IMR-90 (cell line): ENCODE measurements at places on chromosomes 4 and X. TPM values are rescaled to one million over a fixed set of nuclear protein-coding genes. Genes with fewer than 3 reads are reported as not detected.

DNA sequence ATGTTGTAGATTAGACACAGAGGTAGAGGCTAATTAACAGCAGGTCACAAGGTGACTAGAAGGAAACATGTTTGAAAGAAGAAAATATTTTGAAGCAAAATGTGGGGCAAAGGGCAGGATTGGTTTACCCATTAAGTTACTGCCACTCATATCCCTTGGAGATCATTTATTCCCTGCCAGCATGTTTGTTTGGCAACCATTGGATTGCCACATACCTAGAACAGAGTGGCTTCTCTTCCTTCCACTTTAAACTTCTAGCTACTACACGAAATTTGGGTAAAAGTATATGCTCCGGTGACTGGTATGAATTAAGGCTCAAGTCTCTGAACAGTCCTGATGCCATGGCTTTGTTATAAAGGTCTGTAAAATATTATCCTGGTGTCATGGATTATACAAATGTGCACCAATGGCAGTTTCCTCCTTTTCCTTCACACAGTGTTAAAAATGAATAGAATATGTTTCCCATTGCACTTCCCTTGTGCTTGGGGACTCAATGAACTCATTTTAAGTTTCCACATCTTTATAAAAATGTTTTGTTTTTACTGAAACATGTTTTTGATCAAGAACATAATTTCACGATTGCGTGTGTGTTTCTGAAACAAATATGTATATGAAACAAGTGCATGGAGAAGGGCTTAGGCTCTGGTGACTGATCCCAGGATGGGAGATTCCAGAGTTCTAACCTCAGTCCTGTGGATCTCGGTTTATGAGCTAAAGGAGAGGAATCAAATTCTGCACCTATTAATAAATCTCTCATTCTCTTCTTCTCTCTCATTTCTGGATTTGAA lies 12.3 kb downstream of the BMP3 start:
- H3K36me3 ChIP-seq = no peaks in the 10 kb centered on the region
- no peak for DNase-seq
- H3K4me3 ChIP-seq = no peak overlapping the region
- no peak overlapping the region for H3K27ac ChIP-seq
- H3K27me3 ChIP-seq = peaks cover 2% of the 10 kb centered on the region

- H3K36me3 ChIP-seq = no peaks in the 10 kb centered on the region
- peaks cover 5% of the 10 kb centered on the region for H3K27me3 ChIP-seq
Measured at GRCh38 chrX:39969099-39969818, 128.5 kb downstream of the BCOR start.

DNA sequence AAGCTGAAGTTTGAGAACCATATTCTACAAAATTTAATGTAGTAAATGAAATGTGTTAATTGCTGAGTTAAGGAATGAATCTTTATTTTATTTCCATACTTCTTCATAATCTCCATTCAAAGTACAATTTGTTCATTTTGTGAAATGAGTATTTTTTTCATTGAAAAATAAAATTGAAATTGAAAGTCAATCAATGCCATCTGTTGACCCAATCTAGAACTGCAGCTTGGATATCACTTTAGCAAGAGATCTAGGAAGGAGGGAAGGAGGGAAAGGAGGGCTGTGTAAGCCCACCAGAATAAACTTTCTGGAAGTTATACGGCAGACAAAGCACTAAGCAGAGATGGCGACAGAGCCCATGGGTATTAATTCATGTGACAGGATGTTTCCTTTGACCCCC lies 128.4 kb downstream of the ZMAT1 start:
- peak; percentile 19 for DNase-seq
- no peak overlapping the region for H3K4me3 ChIP-seq
- no peaks in the 10 kb centered on the region for H3K36me3 ChIP-seq
- no peaks in the 10 kb centered on the region for H3K4me1 ChIP-seq
- peaks cover 2% of the 10 kb centered on the region; the same call in 1 of the 2 replicates for H3K27me3 ChIP-seq
- no peak overlapping the region for H3K27ac ChIP-seq

The GPRIN3 gene
- total RNA-seq = under 0.01 TPM in 1 of 2 replicates, not detected in the other

DNA sequence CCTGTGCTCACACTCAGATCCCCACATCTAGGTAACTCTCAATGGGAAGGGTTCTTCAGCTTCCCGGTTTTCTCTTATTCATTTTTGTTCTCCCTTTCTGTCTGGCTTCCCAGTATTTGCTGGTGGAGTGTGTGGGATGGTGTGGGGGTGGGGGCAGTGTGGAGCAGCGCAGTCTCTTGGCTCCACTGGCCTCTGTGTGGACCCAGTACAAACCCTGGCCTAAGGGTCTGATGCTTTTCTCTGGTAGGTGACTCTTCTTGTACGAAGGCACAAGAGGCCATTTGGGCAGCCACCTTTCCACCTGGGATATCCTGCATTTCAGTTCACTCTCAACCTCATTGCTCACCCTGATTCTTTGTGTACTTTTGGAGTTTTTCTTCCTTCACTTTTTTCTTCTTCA lies 71.3 kb downstream of the NBDY start:
- no peak overlapping the region for H3K4me3 ChIP-seq
- H3K4me1 ChIP-seq = no peaks in the 10 kb centered on the region; the same call in 1 of the 2 replicates
- no peak for DNase-seq
- H3K27ac ChIP-seq = no peak overlapping the region
- H3K27me3 ChIP-seq = peaks cover 2% of the 10 kb centered on the region; the same call in 1 of the 2 replicates
